Glutamatergic neuron (in vitro differentiated cells): ENCODE measurements at places on chromosomes 7 and 10.
A peak's percentile ranks its signal among the peaks of the same experiment; 100 is the strongest.

GRCh38 chr7:265998-266850 lies 23.7 kb upstream of the FOXL3 start:
- peaks cover 2% of the 10 kb centered on the region for H3K4me1 ChIP-seq
- peak; percentile 18 for DNase-seq
- peaks cover 30% of the 10 kb centered on the region for H3K36me3 ChIP-seq
- no peak overlapping the region for H3K4me3 ChIP-seq

- H3K27me3 ChIP-seq = no peaks in the 10 kb centered on the region
- H3K4me3 ChIP-seq = no peak overlapping the region
- H3K36me3 ChIP-seq = peaks cover 12% of the 10 kb centered on the region
- H3K27ac ChIP-seq = no peak overlapping the region
These were observed 179.6 kb upstream of the MKI67 start for GRCh38 chr10:128305601-128306345.

GRCh38 chr10:7592627-7593026 lies 74.1 kb downstream of the ITIH5 start:
- peaks cover 2% of the 10 kb centered on the region for H3K27me3 ChIP-seq

DNA sequence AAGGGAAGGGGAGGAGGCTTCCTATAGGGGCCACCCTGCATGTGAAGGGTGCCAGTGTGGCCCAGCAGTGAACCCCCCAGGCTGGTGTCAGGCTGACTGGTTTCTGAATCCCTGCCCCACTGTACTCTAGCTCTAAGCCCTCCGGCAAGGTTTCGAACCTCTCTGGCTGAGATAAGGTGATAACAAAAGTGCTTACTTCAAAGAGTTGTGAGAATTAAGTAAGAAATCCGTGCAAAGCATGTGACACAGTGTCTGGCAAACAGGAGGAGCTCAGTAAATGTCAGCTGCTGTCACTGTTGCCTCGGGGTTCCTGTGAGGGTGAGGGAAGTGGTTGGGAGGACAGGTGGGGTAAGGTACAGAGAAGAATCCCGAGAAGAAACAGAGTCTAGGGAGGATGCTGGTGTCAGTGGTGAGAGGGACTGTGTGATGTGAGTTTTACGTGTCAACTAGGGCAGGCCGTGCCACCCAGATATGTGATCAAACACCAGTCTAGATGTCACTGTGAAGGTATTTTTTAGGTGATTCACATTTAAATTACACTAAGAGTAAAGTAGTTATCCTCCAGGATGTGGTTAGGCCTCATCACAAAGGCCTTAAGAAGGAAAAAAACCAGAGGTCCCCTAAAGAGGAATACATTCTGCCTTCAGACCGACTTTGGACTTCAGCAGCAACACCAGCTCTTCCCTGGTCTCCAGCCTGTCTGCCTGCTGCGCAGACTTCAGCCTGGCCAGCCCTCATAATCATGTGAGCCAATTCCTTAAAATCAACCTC lies 64.4 kb downstream of the BPGM start:
- H3K27ac ChIP-seq = no peak overlapping the region
- H3K4me1 ChIP-seq = no peaks in the 10 kb centered on the region
- no peak for DNase-seq
- H3K36me3 ChIP-seq = no peaks in the 10 kb centered on the region

DNA sequence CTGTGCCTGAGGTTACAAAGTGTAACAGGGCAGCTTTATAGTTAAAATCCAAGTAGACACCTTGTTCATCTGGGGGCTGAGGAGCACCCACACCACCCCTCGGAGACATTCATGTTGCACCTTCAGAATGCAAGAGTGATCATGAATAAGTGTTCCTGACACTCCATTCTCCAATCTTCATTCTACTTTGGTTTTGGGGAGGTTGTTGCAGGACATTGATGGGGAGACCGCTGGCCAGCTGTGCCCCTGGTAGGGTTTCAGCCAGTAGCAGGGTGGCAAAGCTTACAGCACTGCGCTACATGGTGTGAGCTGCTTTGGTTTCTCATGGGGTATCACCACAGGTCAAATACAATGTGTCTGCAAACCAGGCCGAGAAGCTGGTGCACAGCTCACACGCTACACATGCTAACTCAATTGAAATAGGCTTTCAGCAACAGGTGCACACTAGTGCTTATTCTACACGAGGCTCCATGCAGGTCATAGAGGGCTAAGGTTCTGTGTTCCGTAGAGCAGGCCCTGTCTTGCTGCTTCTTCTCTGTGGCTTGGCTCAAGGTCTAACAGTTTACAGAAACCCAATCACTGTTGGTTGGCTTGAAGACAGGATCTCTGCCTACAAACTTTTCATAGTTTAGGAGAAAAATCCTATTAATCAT lies 317.4 kb upstream of the ZNF32 start:
- H3K36me3 ChIP-seq = no peaks in the 10 kb centered on the region
- no peaks in the 10 kb centered on the region for H3K4me1 ChIP-seq
- no peak for DNase-seq
- no peak overlapping the region for H3K27ac ChIP-seq
- no peak overlapping the region for H3K4me3 ChIP-seq

DNA sequence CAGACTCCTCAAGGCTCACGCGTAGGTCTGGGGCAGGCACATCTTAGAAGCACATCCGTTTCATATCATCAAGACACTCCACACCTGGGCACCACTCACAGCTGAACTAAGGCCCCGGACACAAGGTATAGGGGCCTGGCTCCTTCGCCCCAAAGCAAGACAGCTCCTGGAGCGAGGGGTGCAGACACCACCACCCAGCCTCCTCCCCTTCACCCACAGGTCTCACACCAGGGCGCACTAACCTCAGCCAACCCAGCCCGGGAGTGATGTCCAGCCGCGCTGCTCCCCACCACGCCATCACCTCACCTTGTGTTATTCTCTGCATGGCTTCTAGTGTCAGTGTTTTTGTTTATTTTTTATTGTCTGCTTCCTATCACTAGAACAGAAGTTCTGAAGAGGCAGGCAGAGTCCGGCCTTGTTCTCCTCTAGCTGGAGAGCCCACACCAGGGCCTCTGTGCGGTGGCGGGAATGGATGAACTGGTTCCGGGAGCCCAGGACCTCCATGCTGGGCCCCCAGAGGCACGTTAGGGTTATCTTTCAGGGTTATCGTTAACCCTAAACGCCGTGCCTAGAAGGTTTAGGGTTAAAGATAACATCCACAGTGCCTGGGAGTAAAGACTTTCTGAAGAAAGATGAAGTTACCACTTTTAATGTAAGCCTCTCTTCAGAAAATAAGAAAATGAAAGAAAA lies 21.8 kb downstream of the BRI3 start:
- DNase-seq = no peak
- no peaks in the 10 kb centered on the region for H3K36me3 ChIP-seq
- no peak overlapping the region for H3K27ac ChIP-seq
- peaks cover 9% of the 10 kb centered on the region for H3K4me1 ChIP-seq

DNA sequence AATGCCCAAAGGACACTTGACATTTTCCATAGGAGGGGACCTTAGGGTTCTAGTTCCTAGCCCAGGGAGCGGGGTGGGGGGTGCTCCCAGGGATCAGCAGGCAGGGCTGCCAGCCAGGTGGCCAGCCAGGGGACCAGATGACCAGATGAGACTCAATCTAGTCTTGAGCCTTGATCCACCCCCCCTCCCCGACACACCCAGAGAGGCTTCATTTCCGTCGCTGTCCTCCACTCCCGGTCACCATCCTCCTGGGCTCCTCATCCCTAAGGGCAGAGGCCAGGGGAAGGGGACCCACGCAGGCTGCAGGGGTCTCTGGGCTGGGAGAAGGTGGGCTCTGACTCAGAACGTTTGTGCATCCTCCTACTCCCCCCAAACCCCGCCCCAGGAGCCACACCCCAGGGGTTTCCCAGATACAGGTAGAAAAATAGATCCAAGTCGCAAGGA lies 1.0 kb downstream of the STX1A start:
- H3K4me1 ChIP-seq = peaks cover 7% of the 10 kb centered on the region
- H3K27me3 ChIP-seq = peaks cover 9% of the 10 kb centered on the region
- no peak overlapping the region for H3K27ac ChIP-seq

DNA sequence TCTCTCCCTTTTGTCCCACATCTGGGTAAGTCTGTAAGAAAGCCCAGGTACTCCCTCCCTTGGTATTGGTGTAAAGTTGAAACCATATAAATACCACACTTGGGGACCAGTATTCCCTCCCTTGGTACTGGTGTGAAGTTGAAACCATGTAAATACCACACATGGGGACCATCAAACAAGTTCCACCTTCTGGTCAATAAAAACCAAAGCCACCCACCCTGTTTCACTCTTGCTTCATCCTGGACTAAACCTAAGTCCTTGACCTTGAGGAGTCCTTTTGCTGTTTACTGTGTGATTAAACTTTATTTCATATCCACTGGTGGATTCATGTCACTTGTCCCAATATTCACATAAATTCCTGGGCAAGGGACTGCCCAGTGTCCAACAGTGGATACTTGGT lies 8.4 kb downstream of the P4HA1 start:
- no peaks in the 10 kb centered on the region for H3K27me3 ChIP-seq
- H3K27ac ChIP-seq = no peak overlapping the region
- no peaks in the 10 kb centered on the region for H3K4me1 ChIP-seq

GRCh38 chr7:22900101-22900500 lies 77.5 kb upstream of the TOMM7 start:
- H3K4me3 ChIP-seq = no peak overlapping the region
- H3K27ac ChIP-seq = no peak overlapping the region
- H3K4me1 ChIP-seq = peaks cover 8% of the 10 kb centered on the region
- DNase-seq = no peak

GRCh38 chr10:102045292-102045691 lies 10.7 kb downstream of the ARMH3 start:
- H3K27me3 ChIP-seq = no peaks in the 10 kb centered on the region
- peaks cover 21% of the 10 kb centered on the region for H3K4me1 ChIP-seq
- no peak for DNase-seq
- no peaks in the 10 kb centered on the region for H3K36me3 ChIP-seq
- H3K4me3 ChIP-seq = no peak overlapping the region

DNA sequence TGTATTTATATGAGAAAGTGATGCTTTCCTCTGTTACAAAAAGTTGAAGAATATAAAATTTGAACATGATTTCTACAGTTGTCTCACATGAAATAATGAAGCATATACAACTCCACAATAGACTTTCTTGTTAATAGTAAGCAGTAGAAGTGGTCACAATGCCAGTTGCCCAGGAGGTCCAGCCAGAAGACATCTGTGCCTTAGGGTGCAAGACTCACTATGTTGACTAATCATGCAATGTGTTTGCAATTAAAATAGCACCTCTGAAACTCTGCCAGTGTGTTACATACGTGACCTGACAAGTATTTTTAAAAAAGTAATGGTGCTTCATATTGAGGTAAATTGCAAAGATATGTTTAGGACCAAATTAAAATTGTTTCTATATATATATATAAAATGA lies 547.2 kb downstream of the ETV1 start:
- no peak overlapping the region for H3K27ac ChIP-seq
- no peaks in the 10 kb centered on the region for H3K27me3 ChIP-seq
- no peak for DNase-seq
- H3K4me3 ChIP-seq = no peak overlapping the region

GRCh38 chr10:29636178-29636577 lies 1.4 kb upstream of the SVIL start:
- H3K27me3 ChIP-seq = peaks cover 2% of the 10 kb centered on the region
- H3K4me1 ChIP-seq = peaks cover 43% of the 10 kb centered on the region
- no peak for DNase-seq
- H3K27ac ChIP-seq = peak overlapping the region; percentile 94

DNA sequence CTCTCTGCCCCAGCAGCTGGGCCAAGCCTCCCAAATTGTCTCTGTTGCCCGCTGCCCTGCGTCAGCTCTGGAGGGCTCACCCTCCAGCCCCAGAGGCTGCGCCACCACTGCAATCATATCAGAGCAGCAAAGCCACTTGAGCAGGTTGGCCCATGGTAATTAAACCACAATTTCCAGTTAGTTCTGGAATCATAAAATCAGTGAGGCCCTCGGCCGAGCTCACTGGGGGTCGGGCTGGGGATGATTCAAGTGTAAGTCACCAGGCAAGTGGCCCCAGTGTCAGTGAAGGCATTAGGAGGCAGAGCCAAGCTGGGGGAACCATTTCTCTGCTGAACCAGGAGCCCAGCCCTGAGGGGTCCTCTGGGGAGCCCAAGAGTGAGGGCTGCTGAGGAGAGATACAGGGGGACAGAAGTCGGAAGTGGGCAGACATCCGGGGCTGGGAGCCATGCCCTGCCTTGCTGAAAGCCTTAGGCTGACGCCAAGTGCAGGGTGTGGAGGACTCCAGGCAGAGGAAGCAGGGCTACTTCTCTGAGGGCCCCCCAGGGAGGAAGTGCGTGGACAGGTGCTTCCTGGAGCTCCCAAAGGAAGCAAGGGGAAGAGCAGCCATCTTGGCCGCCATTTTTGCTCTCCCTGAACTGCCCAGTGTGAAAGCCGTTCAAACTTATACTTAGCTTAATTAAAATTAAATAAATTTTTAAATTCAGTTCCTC lies 29.5 kb upstream of the SLC29A3 start:
- H3K36me3 ChIP-seq = no peaks in the 10 kb centered on the region
- peaks cover 14% of the 10 kb centered on the region for H3K27me3 ChIP-seq
- H3K27ac ChIP-seq = no peak overlapping the region
- no peak overlapping the region for H3K4me3 ChIP-seq

DNA sequence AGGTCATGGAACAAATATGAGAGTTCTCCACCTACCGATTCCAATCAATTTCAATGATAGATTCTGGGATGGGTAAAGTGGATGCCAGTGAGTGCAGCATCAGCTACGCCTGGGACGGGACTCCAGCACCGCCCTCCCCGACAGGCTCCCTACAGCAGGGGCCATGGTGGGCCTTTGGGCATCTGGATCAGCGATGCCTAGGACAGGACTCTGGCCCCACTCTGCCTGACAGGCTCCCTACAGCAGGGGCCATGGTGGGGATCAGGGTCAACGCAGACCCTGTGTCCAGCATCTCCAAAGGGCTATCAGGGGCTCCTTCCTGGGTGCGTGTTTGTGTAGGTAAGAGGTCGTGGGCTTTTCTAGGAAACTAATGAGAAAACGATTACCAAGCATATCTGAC lies 111.2 kb upstream of the TCERG1L start:
- peaks cover 4% of the 10 kb centered on the region for H3K36me3 ChIP-seq
- no peaks in the 10 kb centered on the region for H3K4me1 ChIP-seq
- H3K27me3 ChIP-seq = peaks cover 5% of the 10 kb centered on the region
- DNase-seq = no peak

DNA sequence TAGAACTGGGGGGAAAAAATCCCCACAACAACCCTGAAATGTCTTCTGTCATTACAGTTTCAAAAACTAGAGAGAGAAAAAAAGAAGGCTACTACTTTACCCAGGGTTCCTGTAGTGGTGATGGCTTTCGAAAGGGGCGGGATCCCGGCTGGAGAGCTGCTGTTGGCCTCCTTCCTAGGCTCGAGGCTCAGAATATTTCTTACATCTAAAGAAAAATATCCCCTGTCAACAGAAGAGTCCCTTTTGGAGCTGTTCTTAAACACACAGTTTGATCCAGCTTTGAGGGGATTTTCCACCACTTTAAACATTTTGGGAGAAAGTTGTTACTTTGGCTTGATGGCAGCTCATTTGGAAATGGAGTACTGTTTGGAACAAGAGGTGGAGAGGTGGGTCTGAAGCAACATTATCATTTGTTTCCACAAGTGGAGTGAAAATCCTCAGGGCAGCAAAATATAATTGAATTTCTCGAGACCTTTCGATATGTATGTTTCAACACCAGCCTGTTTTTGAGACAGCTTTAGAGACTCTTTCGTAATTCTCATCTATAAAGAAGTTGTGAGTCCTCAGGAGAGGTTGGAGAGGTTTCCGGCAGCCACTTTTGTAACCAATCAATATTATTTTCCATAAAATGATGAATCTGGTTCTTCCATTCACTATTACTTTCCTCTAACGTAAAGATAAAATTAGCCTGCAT lies 5.1 kb downstream of the HOXA13 start:
- peaks cover 38% of the 10 kb centered on the region for H3K27me3 ChIP-seq
- no peaks in the 10 kb centered on the region for H3K4me1 ChIP-seq
- H3K27ac ChIP-seq = no peak overlapping the region
- no peak overlapping the region for H3K4me3 ChIP-seq
- peak; percentile 4 for DNase-seq

- H3K4me3 ChIP-seq = no peak overlapping the region
- H3K27ac ChIP-seq = no peak overlapping the region
- DNase-seq = no peak
- no peaks in the 10 kb centered on the region for H3K36me3 ChIP-seq
These were observed 394.8 kb downstream of the KIF20B start for GRCh38 chr10:90096196-90096595.
